Activated T-helper 2 cell treated with anti-CD3 and anti-CD28 coated beads, Interferon-gamma antibody, Interleukin-2, Interleukin-4, amounts not matched to agents 10 μg/mL and 5 μg/mL and 100 μg/mL, durations not matched to agents 14 hours and 24 hours and 36 hours (primary cell): ENCODE measurements at places on chromosomes 5 and 9. TPM values are rescaled to one million over a fixed set of nuclear protein-coding genes. Genes with fewer than 3 reads are reported as not detected.

IFNA13 gene
- total RNA-seq: not detected in 2 replicates

KCNV2 gene
- not detected in 2 replicates for total RNA-seq

DMRTA1 gene
- not detected in 2 replicates for total RNA-seq

MARCOL gene
- total RNA-seq: not detected in 2 replicates

FREM1 gene
- not detected in 2 replicates for total RNA-seq

C6 gene
- not detected in 2 replicates for total RNA-seq

TERT gene
- 11.8 and 12.0 TPM in 2 replicates for total RNA-seq

PANK3 gene
- 74.5 and 87.1 TPM in 2 replicates for total RNA-seq

SMIM33 gene
- total RNA-seq: 0.23 and 0.25 TPM in 2 replicates

FGFR4 gene
- 1.1 and 1.2 TPM in 2 replicates for total RNA-seq

IL4 gene
- total RNA-seq: 21.6 and 25.8 TPM in 2 replicates

SYK gene
- 0.23 and 0.80 TPM in 2 replicates for total RNA-seq

ECM2 gene
- not detected in 2 replicates for total RNA-seq

PCDHB5 gene
- not detected in 2 replicates for total RNA-seq

KCNIP1 gene
- not detected in 2 replicates for total RNA-seq

GPR151 gene
- not detected in 2 replicates for total RNA-seq

PRRT1B gene
- not detected in 2 replicates for total RNA-seq

BARX1 gene
- total RNA-seq: 0.52 and 0.83 TPM in 2 replicates

ARSI gene
- total RNA-seq: not detected in 2 replicates

HSPB3 gene
- not detected in 2 replicates for total RNA-seq

FSTL4 gene
- 2.1 and 2.5 TPM in 2 replicates for total RNA-seq

LURAP1L gene
- total RNA-seq: not detected in 2 replicates

OBP2B gene
- total RNA-seq: not detected in 2 replicates

CDKN2B-AS1 gene
- total RNA-seq: 0.82 and 1.1 TPM in 2 replicates

ANKS6 gene
- total RNA-seq: 10.9 and 11.2 TPM in 2 replicates

FST gene
- total RNA-seq: not detected in 2 replicates

TLE1 gene
- total RNA-seq: 0.14 and 0.41 TPM in 2 replicates

ACTBL2 gene
- not detected in 2 replicates for total RNA-seq

PRSS3 gene
- total RNA-seq: not detected in 2 replicates

ANKDD1B gene
- 0.18 and 0.48 TPM in 2 replicates for total RNA-seq

SLC6A18 gene
- total RNA-seq: not detected in 2 replicates

CCNO gene
- total RNA-seq: 0.27 TPM in 1 of 2 replicates, not detected in the other

FBP2 gene
- not detected in 2 replicates for total RNA-seq

PIP5KL1 gene
- 1.4 and 3.4 TPM in 2 replicates for total RNA-seq

ACTL7A gene
- total RNA-seq: not detected in 2 replicates

DMGDH gene
- 0.37 and 0.41 TPM in 2 replicates for total RNA-seq

RALGPS1 gene
- total RNA-seq: 2.4 and 3.1 TPM in 2 replicates

AKNA gene
- total RNA-seq: 152 TPM in 2 replicates

FLT4 gene
- total RNA-seq: 1.1 and 1.7 TPM in 2 replicates

PPP1R2B gene
- total RNA-seq: 0.51 and 0.66 TPM in 2 replicates

F12 gene
- 3.5 and 5.8 TPM in 2 replicates for total RNA-seq

F2R gene
- total RNA-seq: 2.8 and 3.3 TPM in 2 replicates

SPRY4 gene
- total RNA-seq: 0.64 TPM in 2 replicates

PTPA gene
- 106 and 112 TPM in 2 replicates for total RNA-seq

EEIG1 gene
- total RNA-seq: 43.8 and 53.3 TPM in 2 replicates

ZNF346 gene
- 26.1 and 26.3 TPM in 2 replicates for total RNA-seq
